Neural progenitor cell (in vitro differentiated cells): ENCODE measurements at places on chromosomes 7 and 10.

GRCh38 chr7:5598261-5598761, 174.7 kb upstream of the TNRC18 start:
- peaks cover 3% of the 10 kb centered on the region for H3K27me3 ChIP-seq
- H3K27ac ChIP-seq = no peak overlapping the region
- DNase-seq = peak; percentile 77

DNA sequence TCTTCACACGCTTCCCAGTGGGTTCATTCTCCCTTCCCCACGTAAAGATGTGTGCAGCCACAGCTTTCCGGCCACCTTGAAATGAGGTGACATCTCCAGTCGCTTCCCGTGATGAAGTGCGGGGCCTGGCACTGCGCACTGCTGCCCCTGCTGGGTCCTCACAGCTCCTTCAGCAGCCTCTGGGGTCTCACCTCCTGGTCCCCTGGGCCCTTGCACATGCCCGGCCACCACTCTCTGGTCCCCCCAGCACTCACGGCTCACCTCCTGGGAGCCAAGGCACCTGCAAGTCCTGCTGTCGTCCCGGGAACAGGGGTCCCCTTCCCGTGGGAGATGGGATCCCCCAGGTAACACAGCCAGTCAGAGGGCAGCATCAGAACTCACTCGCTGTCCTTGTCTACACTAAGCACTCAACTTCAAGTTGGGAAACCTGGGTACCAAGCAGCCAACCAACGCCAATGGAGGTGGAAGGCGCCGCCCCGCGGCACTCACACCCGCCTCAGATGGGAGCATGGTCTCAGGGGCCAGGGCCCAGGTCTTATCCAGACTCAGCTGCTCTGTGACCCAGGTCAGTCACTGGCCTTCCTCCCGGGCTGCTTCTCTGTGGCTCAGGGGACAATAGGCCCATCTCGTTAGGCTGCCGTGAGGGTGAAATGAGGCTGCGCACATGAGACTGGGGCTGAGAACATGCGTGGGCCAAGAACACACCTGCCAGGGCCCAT, 176.2 kb downstream of the PTPRN2 start:
- no peak overlapping the region for H3K27ac ChIP-seq
- no peaks in the 10 kb centered on the region for H3K36me3 ChIP-seq
- H3K4me3 ChIP-seq = no peak overlapping the region
- no peaks in the 10 kb centered on the region for H3K27me3 ChIP-seq
- no peak for DNase-seq

DNA sequence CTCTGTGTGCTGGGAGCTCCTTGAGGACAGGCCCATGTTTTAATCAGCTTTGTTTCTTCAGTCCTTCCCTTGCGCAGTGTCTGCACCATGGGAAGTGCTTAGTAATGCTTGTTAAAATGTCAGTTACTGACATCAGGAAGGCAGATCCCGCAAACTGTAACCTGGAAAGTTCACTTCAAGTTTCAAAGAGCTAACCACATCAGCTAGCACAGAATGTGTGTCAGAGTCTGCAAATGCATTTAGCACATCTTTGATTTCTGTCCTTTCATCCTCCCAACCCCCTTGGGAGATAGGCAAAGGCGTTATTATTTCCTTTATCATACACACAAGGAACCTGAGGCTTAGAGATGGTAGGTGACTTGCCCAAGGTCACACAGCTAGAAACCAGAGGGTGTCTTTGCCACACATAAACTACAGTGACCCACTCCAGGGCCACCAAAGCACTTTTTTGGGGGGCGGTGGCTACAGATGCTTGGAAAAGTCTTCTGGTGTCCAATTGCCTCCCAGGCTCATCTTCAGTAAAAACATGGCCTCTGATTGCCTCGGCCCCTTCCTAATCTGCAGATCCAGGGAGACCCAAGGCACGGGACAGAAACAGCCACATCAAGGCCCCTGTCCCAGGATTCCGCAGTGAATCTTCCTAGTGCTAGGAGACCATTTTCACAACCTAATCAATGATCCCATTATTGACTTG, 116.2 kb upstream of the GPR26 start:
- no peak for DNase-seq
- peaks cover 16% of the 10 kb centered on the region for H3K4me1 ChIP-seq
- no peaks in the 10 kb centered on the region for H3K36me3 ChIP-seq
- no peak overlapping the region for H3K4me3 ChIP-seq
- H3K27me3 ChIP-seq = no peaks in the 10 kb centered on the region

GRCh38 chr10:1737222-1738061, at the start of gene ADARB2:
Gene ADARB2 (minus strand): TSS chr10:1737525.
- no peaks in the 10 kb centered on the region for H3K36me3 ChIP-seq
- no peak within 1 kb of the TSS for H3K27ac ChIP-seq

- no peak overlapping the region for H3K4me3 ChIP-seq
- H3K27me3 ChIP-seq = no peaks in the 10 kb centered on the region
- no peaks in the 10 kb centered on the region for H3K4me1 ChIP-seq
- no peaks in the 10 kb centered on the region for H3K36me3 ChIP-seq
- DNase-seq = no peak
- H3K27ac ChIP-seq = no peak overlapping the region
These were observed 70.3 kb downstream of the ABI1 start for GRCh38 chr10:26790221-26790995.

GRCh38 chr10:93859049-93859655, 34.6 kb upstream of the SLC35G1 start:
- peak; percentile 11 for DNase-seq
- H3K27ac ChIP-seq = no peak overlapping the region
- peaks cover 9% of the 10 kb centered on the region for H3K27me3 ChIP-seq
- no peaks in the 10 kb centered on the region for H3K36me3 ChIP-seq
- H3K4me3 ChIP-seq = no peak overlapping the region
- H3K4me1 ChIP-seq = no peaks in the 10 kb centered on the region

DNA sequence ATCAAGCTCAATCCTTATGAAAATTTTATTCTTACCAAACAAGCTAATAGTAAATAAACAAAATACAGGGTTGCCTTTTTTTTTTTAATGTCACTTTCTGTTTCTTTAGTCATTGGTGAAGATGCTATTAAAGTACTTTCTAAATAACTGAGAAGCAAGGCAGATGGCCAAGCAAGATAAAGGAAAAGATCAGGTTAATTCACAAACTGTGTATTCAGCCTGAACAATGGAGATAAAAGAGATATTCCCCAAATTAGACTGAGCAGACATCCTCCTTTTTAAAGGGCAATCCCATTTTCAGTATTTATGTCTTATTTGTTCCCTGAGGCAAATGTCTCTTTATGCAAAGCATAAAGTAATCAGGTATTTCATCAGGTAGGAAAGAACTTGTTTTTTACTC, 23.1 kb upstream of the XRCC2 start:
- H3K36me3 ChIP-seq = no peaks in the 10 kb centered on the region
- no peak overlapping the region for H3K4me3 ChIP-seq
- DNase-seq = no peak
- no peaks in the 10 kb centered on the region for H3K4me1 ChIP-seq

GRCh38 chr10:124416733-124417132, 2.0 kb downstream of the OAT start:
- H3K4me1 ChIP-seq = peaks cover 7% of the 10 kb centered on the region
- H3K27ac ChIP-seq = no peak overlapping the region
- H3K4me3 ChIP-seq = no peak overlapping the region
- H3K36me3 ChIP-seq = no peaks in the 10 kb centered on the region
- H3K27me3 ChIP-seq = peaks cover 34% of the 10 kb centered on the region
- DNase-seq = no peak

DNA sequence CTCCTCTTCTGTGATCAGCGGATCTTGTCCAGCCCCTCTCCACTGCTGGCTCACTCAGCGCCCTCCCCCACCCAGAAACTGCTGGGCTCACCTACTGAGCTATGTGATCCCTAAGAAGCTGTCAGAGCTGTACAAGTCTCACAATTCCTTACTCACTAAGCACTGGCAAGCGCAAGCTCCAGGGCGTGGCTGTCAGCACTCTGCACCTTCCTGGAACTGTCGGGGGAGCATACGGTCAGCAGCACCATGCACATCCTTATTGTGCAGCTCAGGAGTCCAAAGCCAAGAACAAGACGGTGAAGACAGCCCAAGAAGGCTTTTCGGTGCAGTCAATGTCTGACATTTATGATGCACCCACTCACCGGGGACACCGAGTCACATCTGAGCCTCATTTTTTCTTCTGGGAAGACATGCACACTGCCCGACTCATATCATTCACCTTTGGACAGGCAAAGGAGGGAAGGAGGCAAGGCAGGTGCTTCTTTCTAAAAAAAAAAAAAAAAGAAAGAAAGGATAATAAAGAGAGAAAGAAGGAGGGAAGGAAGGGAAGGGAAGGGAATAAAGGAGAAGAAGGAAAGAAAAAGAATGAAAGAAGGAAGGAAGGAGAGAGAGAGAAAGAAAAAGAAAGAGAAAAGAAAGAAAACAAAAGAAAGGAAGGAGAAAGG, 56.3 kb downstream of the ASB13 start:
- peaks cover 5% of the 10 kb centered on the region for H3K4me1 ChIP-seq
- no peak overlapping the region for H3K27ac ChIP-seq
- no peaks in the 10 kb centered on the region for H3K27me3 ChIP-seq

DNA sequence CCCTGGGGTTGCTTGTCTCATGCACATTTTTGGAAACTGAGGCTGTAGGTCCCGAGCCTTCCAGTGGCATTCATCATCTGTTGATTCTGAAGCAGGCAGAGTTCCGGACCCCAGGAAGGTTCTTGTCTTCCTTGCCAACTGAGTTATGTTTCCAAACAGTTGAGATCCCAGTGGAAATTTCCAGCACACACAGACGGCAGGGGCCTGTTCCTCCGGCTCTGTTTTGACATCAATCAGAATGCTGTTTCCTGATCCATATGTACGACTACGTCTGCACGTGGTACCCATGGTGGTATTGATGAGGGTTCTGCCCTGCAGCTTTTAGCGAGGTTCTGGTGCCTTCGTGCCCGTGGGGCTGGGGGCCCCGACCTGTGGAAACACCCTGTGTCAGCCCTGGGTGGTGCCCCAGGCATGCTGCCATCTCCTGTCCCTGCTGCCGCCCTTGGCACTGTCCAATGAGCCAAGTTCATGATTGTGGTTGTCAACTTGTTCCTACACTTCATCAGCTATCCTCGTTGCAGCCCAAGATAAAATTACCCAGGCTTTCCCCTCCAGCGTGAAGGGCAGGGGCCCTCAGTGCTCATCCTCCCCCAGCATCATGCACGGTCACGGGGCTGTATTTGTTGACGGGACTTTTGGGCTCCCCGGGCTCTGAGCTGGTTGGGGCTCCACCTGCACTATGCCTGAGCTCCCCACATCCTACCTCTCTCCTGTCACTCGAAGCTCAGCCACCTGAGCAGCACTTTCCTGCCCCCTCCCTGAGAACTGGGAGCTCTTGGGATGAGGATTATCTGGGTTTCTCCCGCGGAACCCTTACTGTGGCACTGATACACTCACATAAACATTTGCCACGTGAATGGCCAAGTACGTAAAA, 7.8 kb upstream of the DPYSL4 start:
- peaks cover 17% of the 10 kb centered on the region for H3K4me1 ChIP-seq
- peaks cover 74% of the 10 kb centered on the region for H3K27me3 ChIP-seq
- no peak overlapping the region for H3K27ac ChIP-seq

- peak; percentile 74 for DNase-seq
- H3K27ac ChIP-seq = no peak overlapping the region
- peak overlapping the region; percentile 34 for H3K4me3 ChIP-seq
- no peaks in the 10 kb centered on the region for H3K36me3 ChIP-seq
These were observed 34.3 kb upstream of the PTF1A start for GRCh38 chr10:23157691-23158369.

DNA sequence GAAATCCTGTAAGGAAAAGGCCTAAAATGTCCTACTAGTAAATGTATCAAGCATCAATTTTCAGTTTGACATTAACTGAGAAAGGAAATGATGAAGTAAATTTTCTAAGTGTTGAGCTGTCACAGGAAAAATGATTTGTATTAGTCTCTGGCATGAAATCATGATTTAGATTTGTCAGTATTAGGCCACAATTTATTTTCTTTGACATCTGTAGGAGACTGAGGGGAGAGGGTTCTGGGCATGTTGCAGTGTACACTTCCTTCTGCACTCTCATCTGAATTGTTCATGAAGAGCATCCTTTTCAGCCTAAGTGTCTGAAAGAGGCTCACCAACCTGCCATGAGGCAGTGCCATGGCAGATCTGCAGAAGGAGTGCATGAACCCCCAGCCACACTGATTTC, 15.9 kb downstream of the ADRB1 start:
- no peak for DNase-seq
- no peak overlapping the region for H3K4me3 ChIP-seq
- H3K36me3 ChIP-seq = no peaks in the 10 kb centered on the region
- no peak overlapping the region for H3K27ac ChIP-seq
- no peaks in the 10 kb centered on the region for H3K27me3 ChIP-seq

DNA sequence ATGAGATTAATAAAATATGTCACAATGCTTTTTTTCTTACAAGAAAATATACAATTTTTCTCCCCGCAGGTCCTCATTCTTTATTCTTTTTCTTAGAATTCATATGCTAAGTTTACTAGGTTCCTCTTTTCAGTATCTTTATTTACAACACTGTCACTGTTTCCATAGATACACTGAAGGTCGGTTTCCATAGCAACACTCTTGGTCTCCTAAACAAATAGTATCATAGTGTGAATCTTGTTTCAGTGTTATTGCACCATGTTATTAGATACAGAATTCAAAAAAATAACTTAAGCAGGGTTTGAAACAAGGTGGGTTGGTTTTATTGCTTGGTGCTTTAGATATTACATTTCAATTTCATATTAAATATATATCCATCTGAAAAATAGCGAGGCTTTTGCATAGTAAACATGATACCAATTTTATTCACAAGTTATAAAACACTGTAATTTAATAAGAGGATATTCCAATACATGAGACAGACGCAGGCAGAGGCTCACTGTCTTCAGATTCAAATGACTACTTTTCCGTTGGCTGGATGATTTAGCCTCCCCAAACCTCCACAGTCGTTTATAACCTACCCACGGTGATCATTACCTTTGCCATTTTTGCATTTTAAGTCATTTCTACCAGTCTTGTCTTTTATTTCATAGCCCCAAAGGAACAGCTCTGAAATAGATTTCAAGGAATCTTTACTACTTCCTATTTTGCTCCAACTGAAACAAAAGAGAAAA, 88.9 kb upstream of the KLF6 start:
- peaks cover 8% of the 10 kb centered on the region for H3K4me1 ChIP-seq
- no peaks in the 10 kb centered on the region for H3K36me3 ChIP-seq
- DNase-seq = peak; percentile 38
- H3K27me3 ChIP-seq = no peaks in the 10 kb centered on the region
- H3K27ac ChIP-seq = no peak overlapping the region

DNA sequence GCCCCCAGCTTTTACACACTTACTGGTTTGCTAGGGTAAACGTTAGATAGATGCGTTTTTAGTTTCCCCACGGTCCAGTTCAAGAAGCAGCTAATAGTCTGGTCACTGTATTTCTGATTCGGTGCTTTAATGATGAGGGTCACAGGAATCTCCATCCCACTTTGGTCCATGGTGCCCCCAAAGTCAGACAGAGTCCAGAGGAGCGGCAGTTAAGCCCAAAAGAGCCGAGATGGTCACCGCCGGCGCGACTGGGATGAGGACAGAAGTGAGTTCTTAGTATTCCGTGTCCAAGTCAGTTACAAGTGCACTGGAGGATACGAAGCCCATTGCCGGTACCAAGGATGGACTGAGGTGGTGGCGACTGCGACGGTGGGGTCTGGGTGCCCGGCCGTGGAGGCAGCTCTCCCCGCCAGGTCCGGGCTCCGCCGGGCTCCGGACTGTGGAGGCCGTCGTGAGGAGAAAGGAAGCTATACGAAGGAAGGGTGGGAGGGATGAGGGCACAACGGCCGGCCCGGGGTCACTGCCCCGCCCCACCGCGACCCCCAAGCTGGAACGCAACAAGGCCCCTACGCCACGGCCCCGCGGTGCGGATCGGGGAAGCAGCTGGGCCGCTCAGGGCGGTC, 663 bp downstream of the HERPUD2 start:
- no peaks in the 10 kb centered on the region for H3K36me3 ChIP-seq
- no peak for DNase-seq
- H3K4me1 ChIP-seq = peaks cover 35% of the 10 kb centered on the region
- H3K27me3 ChIP-seq = no peaks in the 10 kb centered on the region

GRCh38 chr7:23287612-23288011, 11.5 kb upstream of the MALSU1 start:
- peaks cover 3% of the 10 kb centered on the region for H3K4me1 ChIP-seq
- no peak overlapping the region for H3K4me3 ChIP-seq
- DNase-seq = no peak
- no peaks in the 10 kb centered on the region for H3K27me3 ChIP-seq
- H3K36me3 ChIP-seq = no peaks in the 10 kb centered on the region
